ENCODE measurements at places on chromosomes 4 and X. TPM values are rescaled to one million over a fixed set of nuclear protein-coding genes. Genes with fewer than 3 reads are reported as not detected.

- no peaks in the 10 kb centered on the region for H3K27me3 ChIP-seq
- no peaks in the 10 kb centered on the region for H3K36me3 ChIP-seq
- H3K4me3 ChIP-seq = no peak overlapping the region
Measured at GRCh38 chr4:1491328-1492141, 85.3 kb upstream of the NKX1-1 start.

DNA sequence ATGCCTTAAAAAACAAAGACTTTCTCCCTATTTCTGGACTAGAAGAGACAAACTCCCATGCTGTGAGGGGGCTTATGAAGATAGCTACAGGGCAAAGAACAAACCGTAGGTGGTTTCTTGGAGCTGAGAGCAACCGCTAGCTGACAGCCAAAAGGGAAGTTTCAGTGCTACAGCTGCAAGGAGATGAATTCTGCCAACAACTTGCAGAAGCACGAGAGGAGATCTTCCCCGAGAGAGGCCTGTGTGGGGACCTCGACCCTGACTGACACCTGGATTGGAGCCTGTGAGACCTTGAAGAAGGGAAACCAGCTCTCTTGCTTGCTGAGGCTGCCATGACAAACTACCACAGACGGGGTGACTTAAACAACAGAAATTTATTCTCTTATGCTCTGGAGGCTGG lies 183.8 kb upstream of the VCX3A start:
- H3K4me1 ChIP-seq = no peaks in the 10 kb centered on the region
- no peak overlapping the region for H3K27ac ChIP-seq
- no peaks in the 10 kb centered on the region for H3K27me3 ChIP-seq

DNA sequence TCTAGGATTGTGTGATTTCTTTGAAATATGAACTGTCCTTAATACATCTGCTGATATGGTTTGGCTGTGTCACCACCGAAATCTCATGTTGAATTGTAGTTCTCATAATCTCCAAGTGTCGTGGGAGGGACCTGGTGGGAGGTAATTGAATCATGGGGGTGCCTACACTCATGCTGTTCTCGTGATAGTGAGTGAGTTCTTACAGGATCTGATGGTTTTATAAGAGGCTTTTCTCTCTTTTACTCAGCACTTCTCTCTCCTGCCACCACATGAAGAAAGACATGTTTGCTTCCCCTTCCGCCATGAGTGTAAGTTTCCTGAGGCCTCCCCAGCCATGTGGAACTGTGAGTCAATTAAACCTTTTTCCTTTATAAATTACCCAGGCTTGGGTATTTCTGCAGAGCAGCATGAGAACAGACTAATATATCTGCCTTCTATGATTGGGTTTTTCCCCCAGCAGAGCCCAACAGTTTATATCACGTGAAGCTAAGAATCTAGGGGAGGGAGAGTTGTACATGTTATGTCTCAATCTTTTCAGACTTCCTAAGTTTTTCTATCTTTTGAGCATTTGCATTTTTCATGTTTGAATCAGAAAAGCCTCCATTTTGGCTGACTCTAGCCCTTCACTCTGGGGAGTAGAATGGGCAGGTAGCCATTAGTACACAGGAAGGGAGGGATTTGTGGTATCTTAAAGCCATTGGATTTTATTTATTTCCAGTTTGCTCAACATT lies 58.9 kb downstream of the PLAC1 start:
- H3K4me3 ChIP-seq = no peak overlapping the region
- H3K27ac ChIP-seq = no peak overlapping the region
- no peak for DNase-seq
- no peaks in the 10 kb centered on the region for H3K27me3 ChIP-seq

GRCh38 chr4:53571936-53572599 lies 19.2 kb downstream of the LNX1 start:
- no peaks in the 10 kb centered on the region for H3K27me3 ChIP-seq
- H3K4me1 ChIP-seq = no peaks in the 10 kb centered on the region
- no peak overlapping the region for H3K4me3 ChIP-seq
- H3K27ac ChIP-seq = no peak overlapping the region
- no peaks in the 10 kb centered on the region for H3K36me3 ChIP-seq

DNA sequence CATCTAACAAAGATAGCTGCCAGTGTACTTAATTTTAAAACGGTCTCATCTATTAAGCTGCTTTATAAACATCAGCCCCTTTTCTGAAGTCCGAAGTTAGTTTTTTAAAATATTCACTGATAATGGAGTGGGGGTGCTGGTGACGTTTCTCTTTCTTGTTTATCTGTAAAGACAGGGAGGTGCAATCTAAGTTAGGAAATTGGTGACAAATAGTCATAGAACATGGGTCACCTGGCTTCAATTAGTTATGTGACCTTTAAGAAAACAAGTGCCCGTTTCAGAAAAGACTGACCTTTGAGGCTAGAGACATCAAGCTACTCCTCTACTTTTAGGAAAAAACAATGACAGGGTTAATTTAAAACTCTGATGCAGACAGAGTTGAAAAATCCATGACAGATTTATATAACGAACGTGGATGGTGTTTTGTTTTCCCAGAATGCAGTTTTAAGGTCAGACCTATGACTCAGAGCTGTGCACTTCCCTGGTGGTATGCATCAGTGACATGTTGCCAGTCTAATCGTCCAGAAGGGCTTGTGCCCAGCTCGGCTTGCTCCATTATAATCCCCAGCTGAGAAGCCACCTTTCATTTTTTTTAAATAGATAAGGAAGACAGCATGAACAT lies 38.2 kb downstream of the FHL1 start:
- no peaks in the 10 kb centered on the region for H3K27me3 ChIP-seq
- no peaks in the 10 kb centered on the region for H3K4me1 ChIP-seq
- H3K4me3 ChIP-seq = no peak overlapping the region
- no peaks in the 10 kb centered on the region for H3K36me3 ChIP-seq
- no peak overlapping the region for H3K27ac ChIP-seq

- no peak overlapping the region for H3K27ac ChIP-seq
- no peaks in the 10 kb centered on the region for H3K27me3 ChIP-seq
- H3K4me3 ChIP-seq = no peak overlapping the region
- H3K4me1 ChIP-seq = no peaks in the 10 kb centered on the region
- no peak for DNase-seq
Measured at GRCh38 chrX:78886550-78886949, 58.6 kb upstream of the P2RY10 start.

DNA sequence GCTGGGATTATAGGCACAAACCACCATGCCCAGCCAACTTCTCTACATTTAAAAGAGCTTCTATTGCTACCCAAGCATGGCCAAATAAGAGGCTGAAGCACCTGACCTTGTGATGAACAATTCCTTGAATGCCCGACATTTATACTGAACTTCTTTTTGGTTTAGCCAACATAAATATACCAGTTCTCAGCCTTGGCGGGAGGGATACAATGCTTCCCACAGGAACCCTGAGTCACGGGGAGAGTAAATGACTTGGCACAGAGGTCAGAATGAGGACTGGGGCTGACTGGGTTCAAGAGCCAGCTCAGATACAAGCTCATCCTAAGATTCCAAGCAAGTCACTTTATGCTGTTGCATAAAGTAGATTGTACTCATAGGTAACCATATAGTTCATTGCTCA lies 6.1 kb downstream of the HOPX start:
- no peaks in the 10 kb centered on the region for H3K27me3 ChIP-seq
- no peaks in the 10 kb centered on the region for H3K4me1 ChIP-seq
- H3K27ac ChIP-seq = no peak overlapping the region
- H3K4me3 ChIP-seq = no peak overlapping the region
- no peak for DNase-seq
- no peaks in the 10 kb centered on the region for H3K36me3 ChIP-seq

DNA sequence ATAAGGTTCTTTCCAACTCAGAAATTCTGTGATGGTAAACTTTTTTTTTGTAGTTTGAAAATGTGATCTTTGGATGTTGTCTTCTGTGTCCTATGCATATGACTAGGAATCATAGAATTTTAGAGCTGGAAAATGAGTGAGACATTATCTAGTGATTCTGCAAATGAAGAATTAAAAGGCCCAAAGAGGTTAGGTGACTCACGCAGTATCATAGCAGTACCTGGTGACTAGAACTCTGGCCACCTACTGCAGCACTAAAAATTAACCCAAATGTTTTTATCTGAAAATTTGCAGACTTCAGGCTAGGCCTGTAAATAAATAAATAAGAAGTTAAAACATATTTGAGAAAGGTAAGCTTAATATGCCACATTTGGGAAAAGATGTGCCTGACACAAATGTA lies 52.8 kb downstream of the NFKB1 start:
- H3K36me3 ChIP-seq = no peaks in the 10 kb centered on the region
- peaks cover 2% of the 10 kb centered on the region for H3K4me1 ChIP-seq
- H3K27ac ChIP-seq = no peak overlapping the region
- H3K4me3 ChIP-seq = no peak overlapping the region
- H3K27me3 ChIP-seq = no peaks in the 10 kb centered on the region
- DNase-seq = no peak

DNA sequence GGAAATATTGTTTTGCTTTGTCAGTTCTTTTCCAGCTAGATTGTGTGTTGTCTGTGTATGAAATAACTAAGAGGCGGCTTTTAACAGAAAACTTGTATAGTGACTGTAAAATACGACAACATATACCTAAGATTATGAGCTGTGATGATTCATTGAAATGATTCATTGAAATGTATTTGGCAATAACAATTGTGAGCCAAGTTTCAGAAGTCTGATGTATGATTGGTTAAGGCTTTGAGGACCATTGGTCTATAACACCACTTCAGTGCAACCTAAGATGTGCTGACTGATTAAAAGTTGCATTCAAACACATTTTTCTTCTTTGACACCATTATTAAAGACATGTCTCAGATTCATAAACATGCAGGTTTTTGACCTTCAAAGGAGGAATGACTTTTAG lies 76.6 kb downstream of the PTPN13 start:
- H3K36me3 ChIP-seq = no peaks in the 10 kb centered on the region
- no peaks in the 10 kb centered on the region for H3K4me1 ChIP-seq
- no peak for DNase-seq
- no peak overlapping the region for H3K27ac ChIP-seq
- H3K4me3 ChIP-seq = no peak overlapping the region

- H3K36me3 ChIP-seq = peaks cover 2% of the 10 kb centered on the region
- DNase-seq = no peak
- no peaks in the 10 kb centered on the region for H3K4me1 ChIP-seq
- H3K27me3 ChIP-seq = no peaks in the 10 kb centered on the region
Measured at GRCh38 chrX:53990171-53990570, 54.1 kb downstream of the PHF8 start.

DNA sequence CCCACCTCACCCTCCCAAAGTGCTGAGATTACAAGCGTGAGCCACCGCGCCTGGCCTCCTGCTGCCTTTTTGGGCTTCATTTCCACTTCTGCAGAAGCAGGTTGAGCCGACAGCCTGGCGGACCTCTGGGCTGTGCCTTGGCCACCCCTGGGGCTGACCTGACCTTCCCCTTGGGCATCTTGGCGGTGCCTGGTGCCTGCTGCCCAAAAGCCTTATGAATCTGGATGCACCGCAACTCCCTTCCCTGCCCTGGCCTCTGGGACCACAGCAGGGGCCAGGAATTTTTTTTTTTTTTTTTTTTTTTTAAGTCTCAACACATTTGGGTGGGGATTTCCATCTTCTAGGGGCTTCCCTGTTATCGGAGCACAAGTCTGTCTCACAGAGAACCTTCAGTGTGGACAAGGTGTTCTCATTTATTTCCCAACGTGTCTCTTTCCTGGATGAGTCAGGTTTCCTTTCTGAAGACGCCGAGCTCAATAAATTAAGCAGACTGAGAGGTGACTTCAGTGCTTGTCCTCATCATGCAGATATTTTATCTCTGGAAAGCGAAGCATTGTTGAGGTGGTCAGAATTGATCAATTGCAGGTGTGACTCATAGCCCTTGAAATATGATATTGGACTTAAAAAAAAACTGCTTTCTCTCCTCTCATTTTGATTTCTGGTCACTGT lies 79.7 kb downstream of the SHROOM2 start:
- no peak overlapping the region for H3K27ac ChIP-seq
- no peaks in the 10 kb centered on the region for H3K27me3 ChIP-seq
- no peaks in the 10 kb centered on the region for H3K4me1 ChIP-seq
- no peak overlapping the region for H3K4me3 ChIP-seq
- H3K36me3 ChIP-seq = no peaks in the 10 kb centered on the region
- DNase-seq = no peak

DNA sequence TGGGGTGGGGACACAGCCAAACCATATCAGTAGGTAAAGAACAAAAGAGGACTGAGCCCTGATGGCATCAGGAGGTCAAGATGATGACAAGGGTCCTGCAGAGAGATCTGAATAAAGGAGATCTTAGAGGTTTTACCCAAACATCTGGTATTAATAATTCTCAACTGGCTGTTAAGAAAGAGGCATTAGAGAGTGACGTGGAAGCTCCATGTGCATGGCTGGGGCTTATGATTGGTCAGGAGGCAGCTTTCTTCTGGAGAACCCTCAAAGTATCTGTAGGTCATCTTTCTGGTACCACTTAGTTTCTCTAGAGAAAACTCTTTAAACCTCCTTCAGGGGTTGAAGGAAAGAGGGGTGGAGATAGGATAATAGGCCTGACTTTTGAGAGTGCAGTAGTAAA lies 18.7 kb downstream of the MGST2 start:
- H3K4me3 ChIP-seq = no peak overlapping the region
- no peak for DNase-seq
- no peaks in the 10 kb centered on the region for H3K27me3 ChIP-seq
- H3K27ac ChIP-seq = no peak overlapping the region

DNA sequence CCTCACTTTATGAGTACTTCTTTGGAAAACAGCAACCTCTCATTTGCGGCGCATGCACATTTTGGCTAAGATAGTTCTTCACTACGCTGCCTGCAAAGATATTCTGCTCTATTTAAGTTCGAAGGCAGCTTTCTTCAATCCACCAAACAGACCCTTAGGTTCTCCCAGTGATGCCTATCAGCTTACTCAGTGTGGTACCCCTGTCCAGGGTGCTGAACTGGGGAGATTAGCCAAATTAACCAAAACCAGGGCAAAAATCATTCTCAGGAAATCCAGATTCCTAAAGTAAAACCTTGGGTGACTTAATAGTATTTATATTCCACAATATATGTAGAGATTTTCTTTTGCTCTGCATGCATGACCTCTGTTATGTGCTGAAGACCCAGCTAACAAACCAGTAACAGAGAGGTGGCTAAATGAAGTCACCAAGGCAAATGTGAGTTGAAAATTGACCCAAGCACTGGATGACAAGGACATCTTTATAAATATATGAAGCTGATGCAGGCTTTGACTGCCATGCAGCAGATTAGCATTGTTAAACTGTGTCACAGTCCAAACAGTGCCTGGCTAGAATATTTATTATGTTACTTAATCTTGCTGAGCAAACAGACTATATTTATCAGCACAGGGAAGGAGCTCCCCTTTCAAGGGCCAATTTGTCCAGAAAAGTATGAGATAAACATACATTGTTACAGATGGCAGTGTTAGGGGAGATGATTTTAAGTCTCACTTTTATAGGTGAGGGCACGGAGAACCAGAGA lies 418.2 kb downstream of the STIM2 start:
- H3K36me3 ChIP-seq = no peaks in the 10 kb centered on the region
- DNase-seq = no peak
- no peak overlapping the region for H3K27ac ChIP-seq
- H3K27me3 ChIP-seq = no peaks in the 10 kb centered on the region
- no peaks in the 10 kb centered on the region for H3K4me1 ChIP-seq

The NEIL3 gene
- 0.39 TPM for total RNA-seq

The ADGRG2 gene
- total RNA-seq = 4.3 TPM

The LONRF3 gene
- 4.7 TPM for total RNA-seq

The GPRIN3 gene
- 9.8 TPM for total RNA-seq

The SMIM10L2A gene
- total RNA-seq = 0.42 TPM

The GRIA2 gene
- 19.2 TPM for total RNA-seq

The MAGEA9B gene
- total RNA-seq = not detected
